Transverse colon (tissue), 4 donors: ENCODE measurements at places on chromosomes 4 and X.
A peak's percentile ranks its signal among the peaks of the same experiment; 100 is the strongest.

DNA sequence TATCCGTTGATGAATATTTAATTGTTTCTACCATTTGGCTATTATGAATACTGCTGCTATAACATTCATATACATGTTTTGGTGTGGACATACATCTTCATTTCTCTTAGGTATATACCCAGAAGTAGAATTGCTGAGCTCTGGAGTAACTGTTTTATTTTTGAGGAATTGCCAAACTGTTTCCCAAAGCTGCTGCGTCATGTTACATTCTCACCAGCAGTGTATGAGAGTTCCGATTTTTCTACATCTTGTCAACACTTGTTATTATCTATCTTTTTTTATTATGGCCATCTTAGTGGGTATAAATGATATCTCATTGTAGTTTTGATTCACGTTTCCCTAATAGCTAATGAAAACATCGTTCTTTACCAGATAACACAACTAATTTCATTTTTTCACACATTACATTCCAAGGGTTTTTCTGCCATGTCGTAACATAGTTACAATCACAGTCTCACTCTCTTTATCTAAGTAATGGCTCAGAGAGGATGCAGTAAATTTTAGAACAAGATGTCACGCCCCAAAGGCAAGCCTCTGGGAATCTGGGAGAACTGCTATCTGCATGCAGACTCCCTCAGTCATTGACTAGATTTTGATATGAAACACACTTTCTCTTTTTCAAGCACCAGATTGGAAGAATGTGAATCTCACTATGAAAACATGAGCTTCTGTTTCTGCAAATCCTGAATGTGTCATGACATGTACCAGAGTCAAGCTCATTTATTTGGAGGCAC, 10.3 kb downstream of the ARHGAP6 start:
- DNase-seq, result no peak

DNA sequence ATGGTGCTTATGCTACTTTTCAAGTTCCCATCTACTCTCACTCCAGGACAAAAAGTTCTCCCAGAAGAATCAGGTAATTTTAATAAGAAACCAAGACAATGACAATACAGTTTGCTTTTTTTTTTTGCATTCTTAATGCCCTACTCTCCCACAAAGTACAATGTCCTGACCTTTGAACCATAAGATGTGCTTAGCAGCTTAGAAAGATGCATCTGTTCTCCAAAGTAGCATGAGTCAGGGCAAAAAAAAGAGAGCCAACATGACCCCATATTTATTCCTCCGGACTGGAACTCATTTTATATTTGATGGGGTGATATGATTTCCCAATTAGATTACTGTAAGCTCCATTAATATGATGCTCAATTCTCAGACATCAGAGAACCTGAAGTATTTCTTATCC, 16.5 kb upstream of the PDCL2 start:
- no peak for DNase-seq

DNA sequence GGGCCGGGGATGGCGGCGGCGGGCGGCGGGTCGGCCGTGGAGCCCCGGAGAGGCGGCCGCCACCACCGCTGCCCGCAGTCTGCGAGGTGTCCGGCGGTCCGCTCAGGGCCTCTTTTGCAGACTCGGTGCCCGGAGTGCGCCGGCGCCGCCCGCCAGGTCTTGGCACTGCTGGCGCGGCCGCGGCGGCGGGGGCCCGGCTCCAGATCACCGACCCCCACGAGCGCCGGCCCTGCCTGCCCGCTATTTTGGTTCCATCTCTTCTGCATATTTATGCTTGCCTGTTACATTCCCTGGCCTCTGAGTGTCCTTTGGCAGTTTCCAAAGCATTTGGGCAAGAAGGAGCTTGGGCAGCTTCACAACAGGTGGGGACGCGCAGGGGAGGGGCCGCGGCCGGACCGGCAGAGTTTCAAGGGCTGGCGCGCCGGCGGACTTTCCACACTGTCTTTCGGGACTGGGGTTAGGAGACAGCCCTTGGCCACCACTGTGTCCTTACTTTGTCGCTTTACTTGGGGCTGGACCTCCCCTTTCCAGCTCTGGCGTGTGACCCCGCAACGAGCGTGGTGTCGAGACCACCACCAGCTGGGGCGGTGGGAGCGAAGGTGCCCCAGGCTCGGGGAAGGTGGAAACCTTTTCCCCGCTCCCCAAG, 668 bp upstream of the TAPT1 start:
- DNase-seq, result peak; percentile 69

- no peak for DNase-seq
These were observed 331.0 kb upstream of the EMCN start for GRCh38 chr4:100848841-100849240.

DNA sequence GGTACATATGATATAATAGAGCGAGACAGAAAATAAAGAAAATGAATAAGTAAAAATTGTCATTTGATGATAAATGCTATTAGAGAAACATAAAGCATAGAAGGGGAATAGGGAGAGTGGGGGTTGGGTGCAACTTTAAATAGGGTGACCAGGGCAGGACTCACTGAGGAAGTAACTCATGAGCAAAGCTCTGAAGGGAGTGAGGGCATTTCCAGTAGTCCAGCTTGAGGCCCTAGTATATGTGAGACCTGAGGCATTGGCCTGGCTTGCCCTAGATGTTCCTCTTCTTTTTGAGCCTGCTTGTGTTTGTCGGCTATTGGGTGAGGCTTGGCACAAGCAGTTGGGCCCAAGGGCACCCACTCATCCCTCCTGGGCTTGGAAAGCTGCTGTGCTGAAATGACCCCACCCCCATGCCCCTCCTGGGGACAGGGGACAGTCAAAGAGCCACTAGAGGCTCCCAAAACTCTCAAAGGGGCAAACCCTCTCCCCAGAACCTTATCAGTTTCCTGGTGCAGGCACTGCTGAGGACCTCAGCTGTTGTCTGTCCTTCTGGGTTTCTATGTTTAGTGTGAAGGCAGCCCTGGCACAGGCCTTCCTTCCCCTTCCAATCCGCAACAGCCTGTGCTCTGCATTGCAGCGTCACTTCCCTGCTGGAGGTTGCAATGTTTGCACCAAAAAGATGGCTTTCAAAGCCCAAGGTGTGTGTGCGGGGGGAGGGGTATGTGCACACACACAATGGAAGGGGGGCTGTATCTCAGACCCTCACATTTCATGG, 40.1 kb downstream of the APLN start:
- DNase-seq, result no peak

GRCh38 chr4:44725166-44725565, 1.2 kb downstream of the GNPDA2 start:
- no peak for DNase-seq

DNA sequence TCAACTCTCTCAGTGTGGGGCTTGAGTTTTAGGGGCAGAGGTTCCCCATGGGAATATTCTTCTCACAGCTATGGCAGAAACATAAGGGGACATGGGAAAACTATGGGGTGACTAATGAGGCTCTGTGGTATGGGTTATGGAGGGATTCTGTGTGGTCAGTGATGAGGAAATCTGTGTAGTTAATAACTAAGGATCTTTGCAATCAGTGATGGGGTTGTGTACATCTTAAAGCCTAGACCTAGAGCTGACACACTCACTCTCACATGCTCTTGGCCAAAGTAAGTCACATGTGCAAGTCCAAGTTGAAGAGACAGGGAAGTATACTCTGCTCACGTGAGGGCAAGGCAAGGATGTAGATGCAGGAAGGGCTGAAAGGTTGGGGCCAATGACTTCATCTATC, 86.4 kb upstream of the UXT start:
- DNase-seq, result no peak

- no peak for DNase-seq
These were observed 82.0 kb downstream of the IRF2 start for GRCh38 chr4:184392316-184392715.

DNA sequence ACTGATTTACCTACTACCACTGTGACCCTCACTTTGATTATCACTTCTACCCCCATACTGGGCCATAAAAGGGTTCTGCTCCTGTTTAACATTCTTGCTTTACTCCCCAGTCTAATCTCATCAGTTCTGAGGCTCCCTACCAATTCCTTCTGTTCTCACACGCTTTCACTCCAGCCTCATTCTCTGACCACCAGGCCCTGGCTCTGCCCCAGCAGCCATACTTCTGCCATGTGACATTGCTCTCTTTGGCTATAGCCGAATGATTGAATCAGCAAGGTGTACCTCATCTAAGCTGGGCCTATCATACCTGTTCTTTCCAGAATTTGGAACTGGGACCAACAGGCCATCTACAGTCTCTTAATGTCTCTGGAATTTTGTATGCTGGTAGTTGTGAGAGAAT, 14.4 kb upstream of the ELF2 start:
- no peak for DNase-seq

DNA sequence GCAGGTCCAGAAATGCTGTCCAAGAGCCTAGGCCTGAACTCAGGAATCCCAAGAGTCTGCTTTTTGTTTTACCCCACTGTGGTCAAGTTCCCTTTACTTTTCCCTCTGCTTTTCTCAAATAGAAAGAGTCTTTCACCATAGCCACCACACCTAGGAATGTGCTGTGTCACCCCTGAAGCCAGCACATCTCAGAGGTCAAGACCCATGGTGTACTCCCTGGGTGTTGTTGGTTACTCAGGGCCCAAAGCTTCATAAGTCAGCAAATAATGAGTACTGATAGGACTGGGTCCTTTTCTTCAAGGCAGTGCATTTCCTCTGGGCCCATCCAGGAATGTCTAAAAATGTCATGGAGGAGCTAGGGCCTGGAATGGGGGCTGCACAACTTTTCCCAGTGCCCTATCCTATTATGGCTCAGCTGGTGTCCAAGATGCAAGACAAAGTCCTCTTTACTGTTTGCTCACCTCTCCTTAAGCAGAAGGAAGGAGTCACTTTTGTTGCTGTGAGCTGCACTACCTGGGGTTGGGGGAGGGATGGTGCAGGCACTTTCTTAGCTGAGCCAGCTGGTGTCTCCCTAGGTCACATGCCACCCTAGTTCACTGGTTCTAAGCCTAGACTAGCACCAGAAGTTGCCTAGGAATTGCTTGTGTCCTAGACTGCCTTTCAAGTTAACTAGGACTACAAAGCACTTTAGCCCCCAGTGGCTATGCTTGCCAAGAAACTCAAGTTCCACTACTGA, 62.4 kb upstream of the RXFP1 start:
- no peak for DNase-seq

- peak; percentile 15 for DNase-seq
These were observed 6.3 kb downstream of the TMEM31 start for GRCh38 chrX:103716962-103717361.
